ENCODE measurements at places on chromosomes 7 and 10.

DNA sequence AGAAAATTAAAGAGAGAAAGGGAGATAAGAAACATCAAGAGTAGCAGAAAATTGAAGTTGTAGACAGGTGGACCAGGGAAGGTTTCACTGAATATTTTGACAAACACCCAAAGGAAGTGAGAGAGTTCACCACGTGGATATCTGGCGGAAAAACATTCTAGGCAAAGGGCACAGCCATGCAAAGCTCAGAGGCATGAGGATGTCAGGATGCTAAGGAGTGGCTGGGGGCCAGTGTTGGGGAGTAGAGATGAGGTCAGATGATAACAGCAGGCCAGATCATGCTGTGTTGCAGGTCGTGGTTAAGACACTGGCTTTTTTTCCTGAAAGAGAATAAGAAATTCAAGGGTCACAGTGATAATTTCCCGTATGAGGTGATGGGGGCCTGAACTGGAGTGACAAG lies 181.9 kb downstream of the DGKI start:
- no peak for DNase-seq

DNA sequence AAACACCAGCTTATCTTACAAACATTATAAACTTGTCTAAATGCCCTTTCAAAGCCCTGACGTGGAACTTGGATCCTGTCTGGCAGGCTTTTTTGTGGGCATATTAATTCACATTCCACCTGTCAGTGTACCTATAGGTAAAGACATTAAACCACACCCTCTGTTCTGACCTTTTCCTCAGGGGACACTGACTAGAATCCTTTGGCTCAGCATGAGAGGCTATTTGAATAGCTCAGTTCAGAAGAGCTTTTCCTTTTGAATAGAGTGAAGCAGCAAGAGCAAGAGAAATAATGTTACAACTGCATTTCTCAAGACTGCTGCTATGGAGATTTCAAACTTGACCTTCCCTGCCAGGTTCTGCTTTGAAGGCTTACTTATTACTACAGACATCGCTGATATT lies 76.9 kb downstream of the CYP51A1 start:
- no peak for DNase-seq

- no peak for DNase-seq
Measured at GRCh38 chr7:157361537-157361936, 24.7 kb downstream of the DNAJB6 start.

- DNase-seq: no peak
Measured at GRCh38 chr7:111788286-111789047, 226.2 kb upstream of the IMMP2L start.

DNA sequence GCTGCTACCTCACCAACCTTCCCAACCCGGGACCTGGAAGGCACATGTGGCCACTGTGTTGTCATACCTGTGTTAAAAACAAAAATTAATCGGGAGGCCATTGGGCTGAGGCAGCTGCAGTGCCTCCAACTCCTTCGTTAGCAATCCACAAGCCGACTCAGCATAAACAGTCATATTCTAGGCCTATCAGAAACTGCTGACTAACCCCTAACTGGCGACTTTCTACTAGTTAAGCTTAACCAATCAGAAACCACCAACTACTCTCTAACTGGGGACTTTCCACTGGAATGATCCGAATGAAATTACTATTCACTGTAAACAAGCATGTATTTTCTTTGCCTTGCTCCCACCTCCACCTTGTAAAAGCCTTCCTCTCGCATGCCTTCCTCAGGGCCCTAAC lies 14.1 kb upstream of the TMEM72 start:
- DNase-seq: no peak

DNA sequence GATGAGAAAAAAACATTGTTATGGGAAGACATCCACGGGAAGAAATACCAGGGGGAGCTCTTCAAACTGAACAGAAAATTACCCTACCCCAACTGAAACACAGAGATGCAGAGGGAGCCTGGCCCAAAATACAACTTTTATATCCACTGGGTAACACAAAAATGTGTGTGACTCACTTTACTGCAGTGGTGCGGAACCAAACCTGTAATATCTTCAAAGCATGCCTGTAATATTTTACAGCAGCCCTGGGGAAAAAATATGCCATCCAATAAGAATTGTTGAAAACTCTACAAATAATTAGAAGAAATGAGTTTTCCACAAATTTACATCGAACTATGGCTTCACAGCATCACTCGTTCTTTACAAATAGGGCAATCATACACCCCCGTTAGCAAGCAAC lies 49.8 kb upstream of the SRRM3 start:
- DNase-seq: no peak

DNA sequence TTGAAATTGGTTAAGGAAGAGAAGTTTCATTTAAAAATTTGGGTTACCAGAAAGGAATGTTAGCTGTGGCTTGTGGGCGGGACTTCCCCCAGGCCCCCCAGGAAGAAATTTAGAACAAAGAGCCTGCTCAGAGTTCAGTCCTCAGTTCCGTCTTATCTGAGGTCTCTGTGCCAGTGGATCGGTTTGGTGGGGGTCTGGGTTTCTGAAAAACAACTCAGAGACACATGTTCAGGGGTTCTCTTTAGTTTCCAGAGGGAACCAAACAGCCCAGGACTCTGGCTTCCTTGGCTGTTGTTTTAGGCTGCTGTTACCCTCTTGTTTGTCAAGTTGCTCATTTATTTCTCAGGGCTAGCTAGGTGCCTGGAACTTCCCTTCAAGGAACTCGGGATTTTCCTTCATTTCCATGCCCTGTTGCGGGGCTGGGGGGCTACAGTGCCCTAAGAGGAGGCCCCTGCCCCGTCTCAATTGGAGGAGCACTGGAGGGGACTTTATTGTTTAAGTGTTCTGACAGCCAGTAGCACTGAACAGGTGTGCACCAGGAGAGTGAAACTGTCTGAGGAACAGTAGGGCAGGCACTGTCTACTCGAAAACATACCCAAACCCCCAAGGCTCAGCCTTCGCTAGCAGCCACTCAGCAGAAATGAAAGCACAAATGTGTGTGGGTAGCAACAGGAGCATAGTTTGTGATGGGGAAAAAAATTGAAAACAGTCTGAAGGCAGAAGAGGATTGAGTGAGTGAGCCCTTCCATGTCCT lies 59.9 kb downstream of the ALOX5 start:
- no peak for DNase-seq

- no peak for DNase-seq
Measured at GRCh38 chr10:123143162-123143824, 4.6 kb upstream of the HMX2 start.

- DNase-seq: no peak
Measured at GRCh38 chr10:93199191-93199751, 125.6 kb downstream of the CYP26A1 start.

- no peak for DNase-seq
Measured at GRCh38 chr10:1465418-1465911, 271.9 kb downstream of the ADARB2 start.

DNA sequence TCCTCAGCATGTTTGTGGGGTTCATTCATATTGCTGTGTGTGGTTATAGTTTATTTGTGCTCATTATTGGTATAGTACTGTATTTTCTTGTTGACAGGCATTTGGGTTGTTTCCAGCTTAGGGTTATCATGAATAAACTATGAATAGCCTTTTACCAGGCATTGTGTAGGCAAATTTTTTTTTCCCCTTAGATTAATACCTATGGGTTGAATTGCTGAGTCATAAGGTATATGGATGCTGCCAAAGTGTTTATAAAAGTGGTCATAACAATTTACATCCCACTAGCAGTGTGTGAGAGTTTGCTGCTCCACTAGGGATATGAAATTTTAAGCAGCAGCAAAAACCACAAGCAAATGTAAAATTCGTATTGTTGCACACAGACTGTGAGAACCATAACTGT lies 175.0 kb downstream of the PLPP4 start:
- DNase-seq: no peak

- no peak for DNase-seq
Measured at GRCh38 chr7:34673066-34673465, 15.0 kb downstream of the NPSR1 start.

GRCh38 chr7:55563596-55564325 lies 8.5 kb downstream of the VOPP1 start:
- no peak for DNase-seq

- no peak for DNase-seq
Measured at GRCh38 chr7:44184206-44184872, 4.9 kb downstream of the GCK start.

- DNase-seq: no peak
Measured at GRCh38 chr10:50679149-50679548, 55.4 kb upstream of the SGMS1 start.

- DNase-seq: no peak
Measured at GRCh38 chr7:77674878-77675277, 21.4 kb upstream of the RSBN1L start.

GRCh38 chr7:28958235-28958979 lies at the start of gene TRIL:
TSS of gene TRIL (minus strand) at chr7:28958330. CDS start at chr7:28958046, 284 bp downstream.
- DNase-seq: no peak

DNA sequence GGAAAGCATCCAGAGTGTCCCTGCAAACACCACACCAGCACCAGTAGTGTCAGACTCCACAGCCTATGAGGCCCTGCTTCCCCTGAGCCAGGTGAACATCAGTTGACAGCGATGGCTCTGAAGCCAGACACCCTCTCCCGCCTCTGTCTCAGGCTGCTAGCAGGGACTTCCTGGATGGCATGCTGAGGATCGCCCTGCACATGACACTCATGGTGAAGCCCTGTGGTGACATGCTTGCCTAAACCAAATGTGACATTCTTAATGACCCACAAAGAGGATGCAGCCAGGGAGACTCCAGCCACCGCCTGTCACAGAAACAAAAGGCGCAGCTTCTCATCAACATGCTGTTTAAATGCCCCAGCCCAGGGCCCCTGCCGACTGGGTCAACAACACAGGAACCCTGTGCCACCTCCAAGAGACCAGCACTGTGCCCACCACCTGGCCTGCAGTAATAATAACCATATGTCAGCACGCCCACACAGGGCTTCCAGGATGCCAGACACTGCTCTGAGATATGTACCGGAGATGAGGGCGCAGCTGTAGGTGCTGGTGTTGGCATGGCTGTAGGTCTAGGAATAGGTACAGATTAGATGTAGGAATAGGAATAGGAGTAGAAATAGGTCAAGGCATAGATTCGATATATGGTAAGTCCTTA lies 81.3 kb downstream of the GRID1 start:
- no peak for DNase-seq

DNA sequence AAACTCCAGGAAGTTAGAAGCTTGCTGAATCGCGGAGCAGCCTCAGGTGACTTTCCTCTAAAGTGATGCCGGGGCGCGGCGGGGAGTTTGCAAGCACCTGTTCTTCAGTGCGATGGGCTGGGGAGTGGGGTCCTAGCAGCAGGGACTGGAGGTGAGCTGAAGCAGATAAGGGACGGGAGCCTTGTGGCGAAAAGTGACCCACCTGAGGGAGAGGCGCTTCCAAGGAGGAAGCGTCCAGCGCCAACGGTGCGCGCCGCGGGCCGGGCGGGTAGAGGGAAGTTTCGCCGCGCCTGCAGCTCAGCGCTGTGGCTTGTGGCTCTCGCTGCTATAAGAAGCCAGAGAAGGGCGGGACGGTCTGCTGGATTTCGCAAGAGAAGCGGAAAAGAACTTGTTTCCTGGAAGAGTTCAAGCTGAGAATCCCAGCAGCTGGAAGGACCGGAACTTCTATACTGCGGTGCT lies at the start of gene STEAP4:
STEAP4 (minus strand) TSS at position 305 of the 459 bp plus-strand sequence. CDS start 22,625 bp downstream, outside the sequence.
- DNase-seq: no peak

GRCh38 chr10:119655566-119656001 lies 4.4 kb downstream of the BAG3 start:
- DNase-seq: no peak

GRCh38 chr10:124798781-124799180 lies 2.8 kb upstream of the ABRAXAS2 start:
- no peak for DNase-seq

GRCh38 chr7:47556511-47557180 lies 25.3 kb downstream of the TNS3 start:
- DNase-seq: no peak

- DNase-seq: no peak
Measured at GRCh38 chr10:120075349-120075748, 182.8 kb downstream of the SEC23IP start.

DNA sequence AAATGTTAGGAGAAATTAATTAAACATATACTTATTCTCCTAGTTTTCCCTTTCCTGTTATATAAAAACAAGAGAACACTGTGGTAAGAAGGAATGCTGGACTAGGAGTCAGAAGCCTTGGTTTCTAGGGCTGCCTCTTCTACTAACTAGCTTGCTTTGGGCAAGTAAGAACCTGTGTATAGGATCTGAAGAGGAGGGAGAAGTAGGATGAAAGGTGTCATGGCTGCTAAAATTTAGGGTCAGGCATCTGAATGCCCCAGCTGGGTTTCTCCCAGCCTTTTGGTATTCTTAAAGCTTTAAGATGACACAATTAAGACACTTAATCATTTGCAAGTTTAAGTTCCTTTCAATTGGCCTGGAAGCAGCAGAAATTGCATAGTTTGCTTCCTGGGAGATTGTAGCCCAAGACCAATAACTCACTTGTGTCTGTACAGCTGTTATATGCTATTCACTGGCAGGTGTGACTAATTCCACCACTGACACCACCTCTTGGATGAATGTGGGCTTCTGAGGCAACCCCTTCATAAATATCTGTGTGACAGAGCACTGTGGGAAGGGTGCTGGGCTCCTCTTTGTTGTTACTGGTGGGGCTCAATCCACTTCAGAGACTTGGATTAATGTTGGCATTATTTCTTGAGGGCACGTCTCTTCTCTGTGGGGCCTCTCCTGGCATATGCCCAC lies 137.2 kb downstream of the LRMDA start:
- DNase-seq: no peak

DNA sequence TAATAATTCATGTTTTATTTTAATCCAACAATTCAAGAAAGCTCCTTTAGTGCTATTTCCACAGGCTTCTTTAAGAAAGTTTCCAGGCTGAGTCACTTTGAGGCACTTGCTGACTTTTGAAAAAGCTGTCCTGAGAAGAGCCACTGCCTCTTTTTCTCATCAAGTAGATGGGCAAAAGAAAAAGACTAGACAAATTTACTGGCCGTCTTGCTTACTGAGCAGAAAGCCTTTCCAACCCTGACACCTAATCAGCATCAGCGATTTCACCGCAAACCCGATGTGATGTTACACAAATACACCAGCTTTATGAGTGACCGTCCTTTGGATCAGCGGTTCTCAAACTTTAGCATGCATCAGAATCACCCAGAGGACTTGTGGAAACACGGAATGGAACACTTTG lies 24.3 kb downstream of the CTTNBP2 start:
- no peak for DNase-seq

DNA sequence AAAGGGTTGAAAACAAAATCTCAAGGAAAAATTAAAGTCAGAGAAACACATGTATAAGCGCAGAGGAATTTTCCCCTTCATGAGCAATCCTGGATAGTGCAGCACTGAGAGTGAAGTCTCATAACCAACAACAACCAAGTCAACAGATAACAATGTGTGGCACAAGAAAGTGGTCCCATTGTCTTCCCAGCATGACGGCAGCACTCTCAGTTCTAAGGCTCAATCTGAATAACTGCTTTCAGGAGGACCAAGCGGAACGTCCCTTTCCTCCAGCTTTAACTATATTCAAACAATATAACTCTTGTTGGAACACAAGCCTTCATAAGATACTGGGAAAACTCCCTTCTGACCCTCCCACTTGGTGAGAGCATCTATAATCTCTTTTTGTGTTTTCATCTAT lies 137.9 kb downstream of the RAPGEF5 start:
- no peak for DNase-seq
